ENCODE measurements at places on chromosomes 13 and 19. TPM values are rescaled to one million over a fixed set of nuclear protein-coding genes. Genes with fewer than 3 reads are reported as not detected.

- no peak for DNase-seq
These were observed 14.6 kb downstream of the VSIG10L start for GRCh38 chr19:51327066-51328001.

- DNase-seq, result no peak
These were observed 16.3 kb downstream of the MTRF1 start for GRCh38 chr13:41246969-41247680.

Gene C3
- total RNA-seq, result not detected

Gene PINLYP
- total RNA-seq, result not detected

Gene HPN
- not detected for total RNA-seq

Gene CCDC97
- total RNA-seq, result 6.0 TPM

Gene FXYD1
- total RNA-seq, result not detected

Gene CCDC169
- 1.4 TPM for total RNA-seq

DNA sequence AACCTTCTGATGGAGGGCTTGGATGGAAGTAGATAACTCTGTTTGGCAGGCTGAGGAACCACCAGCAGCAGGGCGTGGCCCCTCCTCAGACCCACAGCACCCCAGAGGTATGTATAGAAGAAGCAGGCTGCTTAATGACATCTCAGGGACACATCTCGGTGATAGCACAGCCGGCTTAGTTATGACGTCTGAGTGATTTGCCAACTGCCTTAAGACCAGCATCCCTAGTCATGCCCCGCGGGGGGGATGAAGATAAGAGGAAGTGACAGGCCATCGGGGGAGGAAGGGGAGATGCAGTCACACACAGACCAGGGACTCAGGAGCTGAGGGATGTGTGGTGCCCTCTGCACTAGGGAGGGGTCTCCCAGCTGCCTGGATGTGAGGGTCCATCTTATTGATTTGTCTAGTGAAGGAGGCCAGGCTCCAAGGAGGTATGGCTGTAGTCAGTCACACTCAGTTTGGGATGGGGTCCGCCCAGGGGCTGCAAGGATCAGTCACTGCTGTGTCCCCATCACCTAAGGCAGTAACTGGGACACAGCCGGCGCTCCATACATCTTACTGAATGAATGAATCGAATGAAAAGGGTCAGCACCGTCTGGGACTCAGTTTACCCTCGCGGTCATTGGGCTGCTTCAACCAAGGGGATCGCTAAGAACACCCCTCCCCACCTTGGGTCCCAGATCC lies 19.2 kb upstream of the ERCC1 start:
- DNase-seq, result no peak

Gene LIM2
- total RNA-seq, result not detected

Gene DACH1
- not detected for total RNA-seq

GRCh38 chr19:35828692-35829301 lies 16.2 kb upstream of the PRODH2 start:
- DNase-seq, result peak; percentile 63

DNA sequence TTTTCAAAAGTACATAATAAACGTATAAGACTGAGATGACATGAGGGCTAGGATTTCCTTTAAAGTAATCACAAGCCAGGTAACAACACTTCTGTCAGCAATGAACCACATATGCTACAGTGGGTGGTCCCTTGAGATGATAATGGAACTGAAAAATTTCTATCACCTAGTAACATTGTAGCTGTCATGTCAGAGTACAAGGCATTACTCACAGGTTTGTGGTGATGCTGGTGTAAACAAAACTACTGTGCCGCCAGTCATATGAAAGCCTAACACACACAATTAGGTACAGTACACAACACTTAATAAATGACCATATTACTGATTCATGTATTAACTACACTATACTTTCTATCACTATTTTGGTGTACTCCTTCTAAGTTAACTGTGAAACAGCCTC lies 36.8 kb downstream of the MIPEP start:
- peak; percentile 28 for DNase-seq

GRCh38 chr13:45928843-45929242 lies 77.3 kb upstream of the SIAH3 start:
- no peak for DNase-seq

GRCh38 chr13:71721104-71721503 lies 145.9 kb downstream of the DACH1 start:
- DNase-seq, result no peak

DNA sequence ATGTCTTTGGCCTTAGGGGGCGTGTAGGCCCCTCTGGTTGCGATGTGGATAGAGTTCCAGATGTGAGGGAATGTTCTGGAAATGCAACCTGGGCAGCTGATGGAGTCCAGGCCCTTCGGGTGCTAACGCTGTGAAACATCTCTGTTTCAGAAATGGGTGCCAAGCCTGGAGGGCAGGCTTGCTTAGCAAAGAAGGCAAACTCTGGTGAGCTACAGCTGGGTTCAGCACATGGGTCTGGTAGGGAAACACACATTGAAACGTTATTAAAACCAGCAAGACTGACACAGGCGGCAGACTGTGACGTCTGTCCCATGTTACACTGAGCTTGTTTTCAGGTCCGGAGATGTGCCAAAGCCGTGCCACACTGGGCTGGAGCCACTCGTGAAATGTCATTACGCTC lies 8.6 kb upstream of the CDC16 start:
- DNase-seq, result no peak

GRCh38 chr13:106095919-106096318 lies 439.5 kb downstream of the EFNB2 start:
- no peak for DNase-seq

Gene DAZAP1
- total RNA-seq, result 131 TPM

Gene ZNF835
- total RNA-seq, result not detected

GRCh38 chr19:1266916-1267476 lies 2.1 kb upstream of the CIRBP start:
- DNase-seq, result no peak

DNA sequence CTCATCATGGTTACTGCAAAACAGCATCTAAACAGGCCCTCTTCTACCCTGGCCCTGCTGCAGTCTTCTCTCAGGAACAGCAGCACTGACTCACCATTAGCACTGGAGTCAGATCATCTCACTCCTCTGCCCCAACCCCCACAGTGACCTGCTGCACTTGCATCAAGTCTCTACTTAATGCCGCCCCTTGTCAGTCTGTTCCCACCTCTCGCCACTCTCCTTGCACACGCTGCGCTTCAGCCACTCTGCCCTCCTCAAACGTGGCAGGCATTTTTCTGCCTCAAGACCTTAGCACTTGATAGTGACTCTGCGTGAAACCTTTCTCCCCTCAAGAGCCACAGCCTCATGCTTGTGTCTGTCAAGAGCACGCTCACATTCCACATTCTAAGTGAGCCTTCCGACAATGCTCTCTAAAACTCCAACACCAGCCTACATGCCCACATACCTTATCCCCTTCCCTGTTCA lies 22.1 kb downstream of the MIPEP start:
- no peak for DNase-seq

DNA sequence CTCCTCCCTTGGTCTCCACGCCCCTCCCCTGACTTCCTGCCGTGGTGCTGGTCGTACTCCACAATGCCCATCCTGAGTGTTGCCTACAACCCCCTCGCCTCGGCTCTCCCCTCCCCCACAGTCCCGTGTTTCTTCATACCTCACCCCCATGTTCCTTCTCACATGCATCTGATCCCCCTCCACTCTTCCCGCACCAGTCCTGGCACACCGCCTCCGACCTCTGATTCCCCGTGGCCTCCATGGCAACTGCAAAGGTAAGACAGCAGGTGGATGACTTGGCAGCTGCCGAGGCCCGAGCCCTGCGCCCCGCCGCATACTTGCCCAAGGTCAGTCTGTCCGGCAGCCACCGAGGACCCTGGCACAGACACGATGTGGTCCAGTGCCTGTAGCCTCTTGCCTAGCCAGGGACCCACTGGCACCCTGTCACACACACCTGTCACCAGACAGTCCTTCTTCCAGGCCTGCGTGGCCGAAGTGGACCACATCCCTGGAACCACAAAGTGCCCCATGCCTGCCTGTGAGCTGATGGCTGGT lies 16.1 kb upstream of the SDHAF1 start:
- DNase-seq, result no peak

DNA sequence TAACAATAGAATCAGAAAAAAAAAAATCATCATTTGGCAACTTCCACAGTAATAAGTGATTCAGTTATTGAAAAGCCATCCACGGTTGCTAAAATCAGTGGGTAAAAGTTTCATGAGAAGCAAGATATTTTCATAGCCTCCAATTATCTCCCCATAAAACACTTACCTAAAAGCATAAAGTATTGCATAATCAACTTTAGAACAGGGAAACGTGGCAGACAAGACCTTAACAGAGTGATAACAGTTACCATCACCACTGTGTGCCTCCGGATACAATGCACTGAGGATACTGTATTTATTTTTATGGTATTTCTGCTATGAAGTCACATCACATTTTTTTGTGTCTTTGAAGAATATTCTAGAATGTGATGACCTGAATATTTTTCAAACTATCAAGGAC lies 37.0 kb downstream of the ABCC4 start:
- no peak for DNase-seq

DNA sequence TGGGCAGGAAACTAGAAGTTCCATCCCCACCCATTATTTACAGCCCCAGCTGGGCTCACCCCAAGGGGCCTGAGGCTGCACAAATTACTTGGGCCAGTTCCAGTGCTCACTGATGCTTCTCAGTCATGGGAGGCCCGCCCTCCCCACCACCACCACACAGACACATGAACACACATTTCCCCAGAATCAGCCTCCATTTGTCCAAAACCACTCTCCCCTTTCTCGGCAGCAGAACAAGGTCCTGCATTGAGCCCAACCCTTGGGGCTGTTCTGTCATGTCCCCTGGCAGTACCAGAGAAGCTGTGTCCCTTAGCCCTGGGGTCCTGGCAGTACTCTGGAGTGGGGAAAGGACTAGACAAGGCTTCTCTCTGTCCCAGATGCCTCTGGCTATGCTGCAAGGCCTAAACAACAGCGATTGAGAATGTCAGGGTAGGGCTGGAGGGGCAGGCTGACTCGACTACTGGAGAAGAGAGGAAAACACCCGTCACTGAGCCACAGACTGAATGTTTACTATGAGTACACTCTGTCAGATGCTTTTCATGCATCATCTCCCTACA lies 21.8 kb downstream of the SAMD4B start:
- DNase-seq, result no peak

Gene ZNF728
- not detected for total RNA-seq

- no peak for DNase-seq
These were observed 713.6 kb upstream of the MIR17HG start for GRCh38 chr13:90633849-90634248.

GRCh38 chr19:4518345-4519171 lies at the start of gene PLIN4:
TSS of gene PLIN4 (minus strand) at chr19:4518486. CDS start at chr19:4518272, 214 bp downstream.
- DNase-seq, result no peak

- DNase-seq, result no peak
These were observed 78.8 kb downstream of the MAP4K1 start for GRCh38 chr19:38538793-38539528.

Gene ANGPTL4
- total RNA-seq, result 1.5 TPM

DNA sequence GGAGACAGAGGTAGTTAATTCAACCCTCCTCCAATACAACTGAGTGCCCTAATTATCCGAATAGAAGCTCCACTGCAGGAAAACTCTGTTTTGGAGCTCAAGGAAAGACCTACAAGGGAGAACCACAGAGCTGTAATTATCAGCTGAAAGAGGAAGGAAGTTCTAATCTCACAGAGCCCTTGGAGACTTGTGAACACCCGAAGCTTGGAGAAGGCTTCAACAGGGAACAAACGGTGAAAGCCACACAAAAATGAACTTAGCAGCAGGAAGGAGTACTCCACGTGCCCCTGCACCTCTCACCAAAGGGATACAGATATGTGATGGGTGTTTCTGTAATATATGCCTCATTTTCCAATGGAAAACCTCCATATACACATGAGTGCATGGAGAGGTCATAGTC lies 61.1 kb downstream of the IRS2 start:
- DNase-seq, result no peak

- no peak for DNase-seq
These were observed 396.5 kb downstream of the IRS2 start for GRCh38 chr13:109389892-109390345.

Gene OR4F17
- not detected for total RNA-seq

Gene CDC37
- 284 TPM for total RNA-seq

DNA sequence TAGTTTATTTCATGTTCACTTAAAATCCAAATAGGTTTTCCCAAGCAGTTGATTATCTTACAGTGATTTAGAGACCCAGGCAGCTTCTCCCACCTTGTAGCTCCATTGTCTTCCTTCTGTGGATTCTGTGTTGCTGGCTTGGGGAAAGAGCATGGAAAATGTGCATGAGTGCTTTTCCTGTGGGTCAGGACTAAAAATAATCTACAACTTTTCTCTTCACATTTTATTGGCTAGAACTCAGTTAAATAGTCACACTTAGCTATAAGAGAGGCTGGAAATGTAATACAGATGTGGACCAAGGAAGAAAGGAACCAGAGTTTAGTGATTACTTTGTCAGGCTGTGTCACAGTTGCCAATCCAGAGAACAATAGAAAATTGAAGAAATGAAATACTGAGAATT lies 198.8 kb downstream of the NBEA start:
- DNase-seq, result no peak

- no peak for DNase-seq
These were observed 11.0 kb downstream of the CYTH2 start for GRCh38 chr19:48480183-48480557.

Gene CD22
- 0.21 TPM for total RNA-seq

Gene CFAP97D2
- total RNA-seq, result 0.08 TPM

Gene CFD
- total RNA-seq, result 3.3 TPM

Gene CEACAM4
- not detected for total RNA-seq

DNA sequence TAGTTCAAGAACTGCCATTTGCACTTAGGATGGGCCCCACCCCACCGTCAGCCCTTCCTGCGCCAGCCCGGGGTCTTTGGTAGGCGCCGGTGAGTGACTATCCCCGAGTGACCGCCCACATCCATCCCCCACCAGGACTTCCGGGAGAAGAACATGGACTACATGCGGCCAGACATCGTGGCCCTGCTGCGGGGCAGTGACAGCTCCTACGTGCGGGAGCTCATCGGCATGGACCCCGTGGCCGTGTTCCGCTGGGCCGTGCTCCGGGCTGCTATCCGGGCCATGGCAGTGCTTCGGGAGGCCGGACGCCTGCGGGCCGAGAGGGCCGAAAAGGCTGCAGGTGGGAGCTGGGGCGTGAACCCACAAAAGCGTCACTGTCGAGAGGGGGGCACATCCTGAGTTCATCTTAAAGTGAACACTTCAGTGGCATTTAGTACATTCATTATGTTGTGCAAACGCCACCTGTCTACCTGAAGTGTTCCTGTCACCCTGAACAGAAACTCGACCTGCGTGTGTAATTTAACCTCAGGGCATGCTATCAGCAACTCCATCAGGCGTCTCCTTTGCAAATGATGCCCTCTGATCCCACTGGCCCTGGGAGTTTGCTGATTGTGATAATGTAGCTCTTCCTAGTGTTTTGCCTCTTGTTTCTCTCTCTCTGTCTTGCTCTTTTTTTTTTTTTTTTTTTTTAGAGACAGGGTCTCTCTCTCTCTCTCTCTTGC lies 42.4 kb upstream of the USE1 start:
- DNase-seq, result no peak

Gene GIPR
- 2.1 TPM for total RNA-seq

GRCh38 chr13:82560889-82561288 lies 1321.4 kb downstream of the SLITRK1 start:
- DNase-seq, result no peak

Gene SNRNP70
- 188 TPM for total RNA-seq

DNA sequence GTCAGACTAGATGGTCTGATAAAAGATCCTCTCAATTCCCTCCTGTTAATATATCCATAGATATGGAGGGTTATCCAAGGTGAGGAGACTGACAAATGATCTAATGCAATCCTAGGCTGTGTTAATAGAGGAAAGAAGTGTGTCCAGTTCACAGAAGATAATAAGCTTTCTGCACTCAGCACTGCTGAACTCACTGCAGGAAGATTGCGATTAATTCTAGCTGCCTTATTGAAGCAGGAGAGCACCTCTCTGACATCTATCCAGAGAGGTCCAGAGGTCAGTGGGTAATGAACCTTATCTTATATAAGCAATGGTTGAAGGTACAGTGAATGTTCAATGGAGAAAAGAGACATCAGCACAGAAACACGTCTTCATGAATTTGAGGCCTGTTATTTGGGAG lies 75.9 kb upstream of the SLC10A2 start:
- no peak for DNase-seq
